ENCODE measurements at places on chromosomes 11 and 22.

DNA sequence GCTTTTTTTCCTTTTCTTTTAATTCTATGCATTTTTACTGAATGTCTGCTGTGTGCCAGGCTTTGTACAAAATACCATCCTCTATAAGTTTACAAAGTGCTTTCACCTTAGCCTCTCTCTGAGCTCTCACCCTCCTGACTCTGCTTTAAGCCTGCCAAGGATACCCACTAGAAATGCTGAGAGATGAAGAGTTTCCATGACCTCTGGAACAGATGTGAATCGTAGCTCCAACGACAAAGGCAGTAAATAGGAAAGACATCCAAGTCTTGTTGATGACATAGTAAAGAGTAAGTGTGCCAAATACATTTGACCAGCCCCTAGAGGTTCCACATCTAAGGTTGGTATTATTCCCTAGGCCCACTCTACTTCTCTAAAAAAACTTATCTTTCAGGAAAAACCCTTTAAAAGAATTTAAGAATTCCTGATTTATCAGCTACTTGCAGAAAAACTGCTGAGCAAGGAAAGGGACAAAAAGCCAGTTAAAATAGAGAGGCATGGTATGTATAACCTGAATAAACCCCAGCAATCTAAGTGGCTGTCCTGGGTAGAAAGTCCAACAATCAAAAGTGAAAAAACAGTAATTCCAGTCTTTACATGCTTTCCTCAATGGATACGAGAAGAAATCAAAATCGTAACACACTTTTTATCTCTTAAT is 45.4 kb downstream of the GAB2 start:
- DNase-seq: no peak

- DNase-seq: no peak
These were observed 880.8 kb downstream of the FAM181B start for GRCh38 chr11:81852896-81853295.

DNA sequence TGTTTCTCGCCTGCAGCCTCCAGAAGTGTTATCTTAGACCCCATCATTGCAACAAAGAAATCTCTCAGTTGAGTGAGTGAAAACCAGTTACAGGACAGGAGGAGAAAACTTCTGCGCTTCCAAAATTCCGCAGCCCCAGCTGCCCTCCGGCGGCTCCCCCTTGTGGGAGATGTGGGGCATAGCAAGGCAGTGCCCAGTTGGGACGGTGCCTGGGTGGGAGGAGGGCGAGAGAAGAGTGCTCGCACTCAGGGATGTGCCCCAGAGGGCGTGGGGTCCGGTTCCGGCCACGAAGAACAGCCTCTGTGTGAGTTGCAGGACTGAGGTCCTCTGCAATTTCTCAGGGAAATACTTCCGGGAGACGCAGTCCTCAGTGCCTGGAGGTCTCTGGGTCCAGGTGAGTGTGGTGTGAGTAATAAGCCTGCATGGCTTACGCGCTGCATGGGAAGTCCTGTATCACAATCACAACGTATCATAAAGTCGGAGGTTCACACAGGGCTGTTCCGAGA is 87.0 kb upstream of the BLID start:
- peak; percentile 88 for DNase-seq

DNA sequence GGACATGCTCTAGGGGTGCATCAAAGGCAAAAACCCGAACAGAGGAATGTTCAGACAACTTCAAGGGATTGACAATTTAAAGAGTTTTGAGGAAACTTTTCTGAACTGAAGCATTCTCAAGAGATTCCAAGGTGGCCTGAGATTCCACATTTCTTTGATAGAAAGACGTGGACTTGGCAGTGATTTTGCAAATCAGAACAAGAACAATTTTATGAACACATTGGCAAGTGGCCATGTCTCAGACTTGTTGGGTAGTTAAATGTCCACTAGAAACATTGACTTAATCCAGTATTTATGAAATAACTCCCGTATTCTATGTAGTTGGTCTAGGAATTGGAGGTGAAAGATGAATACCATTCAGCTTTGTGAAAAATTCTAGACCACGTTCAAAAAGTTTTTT is 13.8 kb downstream of the NCAM1 start:
- no peak for DNase-seq

DNA sequence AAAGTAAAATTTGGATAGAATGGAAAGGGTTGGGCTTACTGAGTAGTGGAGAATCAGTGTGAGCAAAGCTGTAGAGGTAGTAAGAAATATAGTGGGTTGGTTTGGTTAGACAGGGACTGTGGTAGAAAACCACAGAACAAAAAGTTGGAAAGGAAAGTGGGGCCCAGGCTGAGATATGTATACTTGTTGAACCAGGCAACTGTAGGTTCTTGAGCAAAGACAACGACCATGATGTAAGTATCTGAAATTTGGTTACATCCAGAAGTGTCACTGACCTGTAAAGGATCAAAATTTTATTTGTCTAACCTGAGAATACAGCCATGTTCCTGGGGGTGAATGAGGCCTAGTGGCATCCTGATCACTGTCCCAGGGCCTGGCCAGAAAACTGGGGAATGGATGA is 114.1 kb downstream of the STIM1 start:
- no peak for DNase-seq

GRCh38 chr11:66745356-66746235 is 16.6 kb upstream of the SPTBN2 start:
- DNase-seq: peak; percentile 67

DNA sequence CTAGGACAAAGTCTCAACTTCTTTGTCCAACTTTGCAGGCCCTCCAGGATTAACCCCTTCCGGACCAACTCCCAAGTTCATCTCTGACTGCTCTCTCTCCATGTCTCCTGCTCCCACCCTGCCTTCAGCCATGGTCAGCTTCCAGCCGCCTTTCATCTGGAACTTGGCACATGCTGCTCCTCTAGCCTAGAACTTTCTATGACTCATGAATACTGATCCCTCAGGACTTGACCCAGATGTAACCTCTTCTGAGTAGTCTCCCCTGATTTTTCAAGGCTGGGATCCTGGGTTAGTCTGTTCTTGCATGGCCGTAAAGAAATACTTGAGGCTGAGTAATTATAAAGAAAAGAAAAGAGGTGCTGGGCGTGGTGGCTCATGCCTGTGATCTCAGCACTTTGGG is 5.2 kb upstream of the SLC15A3 start:
- peak; percentile 7 for DNase-seq

DNA sequence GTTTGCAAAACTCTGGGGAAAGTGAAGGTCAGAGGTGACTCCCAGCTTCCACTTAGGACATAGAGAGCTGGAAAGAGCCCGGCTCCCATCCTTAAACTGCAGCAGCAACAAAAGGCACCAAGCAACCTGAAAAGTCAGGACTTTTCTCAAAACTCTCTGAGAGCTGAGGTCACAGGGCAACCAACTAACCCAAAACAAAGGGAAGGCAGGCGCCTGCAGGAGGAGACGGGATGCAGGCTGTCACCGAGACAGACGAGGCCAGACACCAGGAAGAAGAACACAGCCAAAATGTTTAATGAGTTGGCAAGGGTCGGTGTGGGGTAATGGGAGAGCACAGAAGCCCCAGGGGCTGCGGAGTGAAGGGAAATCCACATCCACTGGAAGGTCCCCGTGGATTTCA is 19.9 kb downstream of the ASCL2 start:
- DNase-seq: no peak

DNA sequence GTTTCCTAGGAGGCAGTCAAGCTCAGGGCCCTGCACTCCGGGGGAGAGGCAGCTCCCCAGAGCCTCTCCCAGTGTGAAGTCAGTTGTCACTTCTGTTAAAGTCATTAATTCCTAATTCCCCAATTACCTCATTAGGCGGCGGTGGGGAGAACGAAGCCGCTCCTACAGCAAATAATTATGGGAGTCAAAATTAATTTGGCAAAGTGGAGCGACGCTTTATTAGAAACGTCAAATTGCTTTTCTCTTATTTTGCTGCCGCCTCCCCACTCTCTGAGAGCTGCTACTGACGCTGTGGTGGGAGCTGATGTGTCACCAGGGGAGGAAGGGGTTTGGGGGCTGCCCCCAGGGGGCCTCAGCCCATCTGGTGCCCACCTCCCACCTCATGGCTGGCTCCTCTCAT is 41.6 kb downstream of the SLC22A12 start:
- DNase-seq: no peak

GRCh38 chr11:93529707-93530467 is 13.3 kb downstream of the SMCO4 start:
- DNase-seq: no peak

DNA sequence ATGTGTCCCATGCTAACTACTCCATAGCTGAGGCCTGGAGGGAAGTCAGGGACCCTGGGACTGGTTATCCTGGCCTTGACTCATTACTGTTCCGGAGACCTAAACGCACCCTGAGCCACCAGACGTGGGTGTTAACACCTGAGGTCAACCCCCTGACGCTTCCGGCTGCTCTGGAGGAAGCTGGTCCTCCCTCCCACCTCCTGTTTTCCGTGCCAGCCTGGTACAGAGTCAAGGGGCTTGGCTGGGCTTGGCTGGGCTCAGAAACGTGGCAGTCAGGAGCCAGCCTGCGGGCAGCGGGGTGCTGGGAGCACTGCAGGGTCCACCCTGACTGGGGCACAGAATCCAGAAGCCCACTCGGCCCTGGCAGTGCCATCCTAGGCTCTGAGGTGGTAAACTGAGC is 2.6 kb downstream of the TMPRSS4 start:
- DNase-seq: no peak

DNA sequence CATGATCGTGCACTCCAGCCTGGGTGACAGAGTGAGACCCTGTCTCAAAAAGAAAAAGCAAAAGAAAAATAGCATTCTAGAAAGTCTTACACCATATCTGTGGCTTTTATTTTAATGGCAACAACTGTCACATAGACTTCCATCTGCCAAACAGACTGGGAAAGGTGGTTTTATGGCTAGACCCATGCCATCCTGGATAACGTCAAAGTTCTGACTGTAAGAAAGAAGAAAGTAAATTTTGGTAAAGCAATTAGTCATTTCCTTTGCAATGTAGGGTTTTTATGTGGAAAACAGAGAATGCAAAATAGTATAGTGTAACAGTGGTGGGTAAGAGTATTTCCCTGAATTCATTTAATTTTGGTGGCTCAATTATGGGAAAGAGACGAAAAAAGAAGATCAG is 75.5 kb upstream of the BARX2 start:
- DNase-seq: no peak

DNA sequence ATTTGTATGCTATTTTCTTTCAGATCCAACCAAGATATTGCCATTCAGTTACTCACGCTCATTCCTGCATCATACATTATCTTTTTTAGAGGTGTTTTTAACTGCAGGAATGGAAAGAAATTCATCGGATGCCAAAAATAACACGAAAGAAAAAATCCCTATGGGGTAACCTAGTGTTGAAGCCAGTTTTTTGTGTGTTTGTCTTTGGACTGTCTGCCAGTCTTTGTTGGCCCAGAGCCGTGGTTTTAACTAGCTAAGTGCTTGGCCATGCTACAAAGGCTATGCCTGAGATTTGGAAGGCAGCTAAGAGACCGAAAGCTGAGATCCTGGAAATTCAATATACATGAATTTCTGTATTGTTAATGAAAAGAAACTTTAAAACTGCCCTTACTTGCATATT is 309.8 kb upstream of the CNTN5 start:
- DNase-seq: no peak

GRCh38 chr11:128216198-128216597 is 371.2 kb downstream of the ETS1 start:
- no peak for DNase-seq

GRCh38 chr11:87114093-87114492 is 76.4 kb downstream of the TMEM135 start:
- no peak for DNase-seq

DNA sequence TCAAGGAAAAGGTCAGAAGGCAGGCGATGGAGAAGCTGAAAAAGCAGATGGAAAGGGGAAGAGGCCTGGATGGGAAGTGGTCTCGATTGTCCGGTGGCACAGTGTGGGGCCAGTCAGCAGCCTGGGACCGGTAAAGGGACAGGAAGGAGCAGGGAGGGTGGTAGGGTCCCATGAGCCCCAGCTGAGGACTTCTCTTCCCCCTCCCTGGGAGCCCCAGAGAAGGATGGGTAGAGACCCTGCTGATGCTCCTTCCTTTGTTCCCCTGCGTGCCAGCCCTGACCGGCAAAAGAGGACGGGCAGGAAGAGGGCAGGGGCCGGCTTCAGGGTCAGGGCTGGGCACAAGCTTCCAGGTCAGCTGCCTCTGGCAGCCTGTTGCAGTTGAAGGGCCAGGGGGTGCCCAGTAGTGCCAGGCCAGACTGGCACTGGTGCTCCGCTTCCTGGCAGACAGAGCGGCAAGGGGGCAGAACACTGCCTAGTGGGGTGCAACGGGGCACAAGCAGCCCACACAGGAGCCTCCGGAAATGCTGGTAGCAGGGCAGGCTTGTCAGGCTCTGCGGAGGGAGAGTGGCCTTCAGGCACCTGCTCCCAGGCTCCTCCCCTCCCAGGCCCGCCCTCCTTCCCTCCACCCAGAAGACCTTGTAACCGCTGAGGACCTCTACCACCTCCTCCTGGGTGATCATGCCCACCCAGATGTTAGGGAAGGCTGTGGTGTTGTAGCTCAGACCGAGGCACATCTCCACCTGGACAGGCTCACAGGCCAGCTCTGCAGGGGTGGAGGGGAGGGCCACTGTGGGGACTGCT is 739 bp upstream of the C1QTNF5 start:
- no peak for DNase-seq

DNA sequence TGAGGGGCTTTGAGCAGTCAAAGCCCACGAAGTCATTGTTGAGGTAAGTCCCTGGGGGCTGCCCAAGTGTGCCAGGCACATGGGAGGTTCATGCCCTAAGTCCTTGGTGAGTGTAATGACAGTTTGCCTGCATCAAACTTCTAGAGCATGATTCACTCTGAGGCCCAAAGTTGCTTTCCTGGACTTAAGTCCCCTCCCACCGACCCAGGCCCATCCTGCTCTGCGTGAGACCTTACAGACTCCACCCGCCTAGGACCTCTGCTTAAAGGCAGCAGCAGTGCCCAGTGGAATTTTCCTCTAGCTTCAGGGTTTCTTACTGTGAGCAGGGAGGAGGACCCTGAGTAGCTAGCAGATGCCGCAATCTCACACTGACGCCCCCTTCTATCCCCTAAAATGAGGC is 5.7 kb upstream of the PVALB start:
- no peak for DNase-seq
